Activated T-helper 1 cell treated with anti-CD3 and anti-CD28 coated beads, Interleukin-2, amount 50 U/mL, for 16 hours (primary cell): ENCODE measurements at places on chromosomes 1 and 21.
A peak's percentile ranks its signal among the peaks of the same experiment; 100 is the strongest.

- peak; percentile 35 for DNase-seq
Observed at GRCh38 chr1:154186177-154186576, 5.7 kb downstream of the TPM3 start.

- DNase-seq, result no peak
Observed at GRCh38 chr1:23123528-23123927, 45.1 kb downstream of the LUZP1 start.

GRCh38 chr1:36083219-36083618, 675 bp upstream of the TEKT2 start:
- DNase-seq, result no peak

DNA sequence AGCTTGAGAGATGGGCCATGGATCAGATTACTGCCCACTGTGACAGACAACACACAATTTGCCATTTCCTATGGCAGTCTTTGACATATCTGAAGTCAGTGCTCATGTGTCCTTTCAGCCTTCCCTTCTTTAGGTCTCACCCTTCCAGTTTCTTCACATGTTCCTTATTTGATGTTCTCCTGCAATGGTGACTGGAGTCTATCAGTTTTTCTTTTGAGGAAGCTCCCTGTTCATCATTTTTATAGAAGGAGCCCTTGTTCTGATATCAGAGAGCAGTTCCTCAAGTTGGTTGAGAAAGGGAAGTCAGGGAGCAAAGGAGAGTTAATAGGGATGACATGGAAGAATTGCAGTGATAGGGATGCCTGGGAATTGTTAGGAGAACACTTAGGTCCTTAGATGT, 42.2 kb downstream of the DISC1 start:
- DNase-seq, result no peak

GRCh38 chr1:221328371-221328770, 413.5 kb downstream of the DUSP10 start:
- no peak for DNase-seq

DNA sequence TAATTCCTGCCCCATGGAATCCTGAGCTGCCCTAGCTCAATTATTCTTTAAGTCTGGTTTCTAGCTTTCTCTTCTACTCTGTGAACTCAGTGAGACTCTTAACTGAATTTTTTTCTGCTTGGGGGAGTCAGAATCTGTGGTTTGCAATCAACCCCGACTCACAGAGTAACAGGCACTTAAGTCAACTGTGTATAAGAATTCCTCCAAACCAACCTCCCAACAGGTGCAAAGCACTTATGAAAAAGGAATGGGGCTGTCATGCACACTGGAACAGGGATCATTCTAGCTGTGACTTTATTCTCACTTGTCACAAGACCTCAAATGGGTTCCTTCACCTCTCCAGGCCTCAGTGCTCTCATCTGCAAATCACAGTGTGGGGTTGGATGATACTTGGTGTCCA, 60.3 kb upstream of the SYT6 start:
- no peak for DNase-seq

- DNase-seq, result no peak
Observed at GRCh38 chr1:182122913-182123260, 61.4 kb upstream of the ZNF648 start.

GRCh38 chr21:46550116-46550941, 54.6 kb downstream of the S100B start:
- peak; percentile 19 for DNase-seq

GRCh38 chr1:78176448-78176847, 130.7 kb downstream of the GIPC2 start:
- DNase-seq, result no peak

DNA sequence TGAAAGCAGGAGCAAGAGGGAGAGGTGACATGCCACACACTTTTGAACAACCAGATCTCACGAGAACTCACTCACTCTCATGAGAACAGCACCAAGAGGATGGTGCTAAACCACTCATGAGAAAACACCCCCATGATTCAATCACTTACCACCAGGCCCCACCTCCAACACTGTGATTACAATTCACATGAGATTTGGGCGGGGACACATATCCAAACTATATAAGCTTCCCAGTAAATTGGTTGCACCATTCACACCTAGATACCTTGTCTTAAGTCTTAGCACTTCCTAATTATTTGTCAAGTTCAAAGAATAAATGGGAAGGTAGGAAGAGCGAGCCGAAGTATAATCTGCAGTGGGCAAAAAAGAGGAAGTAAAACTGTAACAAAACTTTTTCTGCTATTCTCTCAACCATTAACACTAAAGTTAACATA, 34.3 kb downstream of the AMY1C start:
- no peak for DNase-seq

DNA sequence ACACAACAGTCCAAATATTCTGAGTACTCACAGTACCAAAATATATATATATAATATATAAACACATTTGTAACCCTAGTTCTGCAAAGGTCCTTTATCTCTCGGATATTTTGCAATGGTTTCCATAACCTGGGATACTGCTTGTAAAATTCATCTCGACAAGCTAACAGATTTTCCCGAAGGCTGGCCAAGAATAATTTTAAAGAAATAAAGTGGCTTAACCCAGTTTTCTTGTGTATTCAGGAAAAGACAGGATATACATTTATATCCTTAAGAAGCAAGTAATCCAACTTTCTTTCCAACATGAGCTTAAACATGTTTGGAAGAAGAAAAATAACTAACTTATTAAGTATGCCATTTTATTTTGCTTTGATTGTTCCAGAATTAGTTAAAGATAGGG, 348.7 kb upstream of the RUNX1 start:
- no peak for DNase-seq
